ENCODE measurements at places on chromosomes 6 and 20.

DNA sequence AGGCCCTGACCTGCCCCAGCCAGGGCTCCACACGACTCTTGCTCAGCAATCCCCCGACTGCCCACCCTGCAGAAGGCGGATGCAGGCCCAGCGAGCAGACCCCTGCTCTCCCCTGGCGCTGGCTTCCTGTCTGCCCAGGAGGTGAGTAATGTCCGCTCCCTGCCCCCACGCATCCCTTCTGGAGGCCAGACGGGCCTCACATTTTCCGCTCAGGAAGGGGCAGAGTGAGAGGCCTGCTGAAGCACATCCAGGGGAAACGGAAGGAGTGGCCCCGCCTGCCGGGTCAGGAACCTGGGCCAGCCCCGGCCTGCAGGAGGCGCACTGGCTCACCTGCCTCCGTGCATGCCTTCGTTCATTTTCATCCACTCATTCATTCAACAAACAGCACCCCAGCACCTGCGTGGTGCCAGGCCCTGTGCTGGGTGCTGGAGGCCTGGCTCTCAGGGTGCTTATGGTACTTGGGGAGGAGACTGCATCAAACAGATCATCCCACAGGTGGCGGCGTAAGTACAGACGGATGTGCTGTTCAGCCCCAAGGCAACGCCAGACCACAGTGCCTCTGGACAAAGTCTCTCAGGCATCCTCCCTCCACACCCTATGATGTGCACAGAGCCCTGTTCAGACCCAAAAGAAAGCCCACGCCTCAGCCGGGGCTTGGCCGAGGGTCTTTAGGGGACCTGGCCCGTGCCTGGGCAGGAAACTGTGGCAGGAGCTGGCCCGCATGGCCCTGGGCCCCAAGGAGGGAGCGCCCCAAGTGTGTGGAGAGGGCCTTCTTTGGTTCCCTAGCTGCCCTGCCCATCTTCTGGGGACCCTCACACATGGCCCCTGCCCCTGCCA is 112.1 kb downstream of the ASXL1 start:
- no peak for DNase-seq

- DNase-seq, result no peak
Measured at GRCh38 chr6:148943451-148943850, 196.6 kb downstream of the UST start.

- DNase-seq, result no peak
Measured at GRCh38 chr6:145276756-145277155, 458.6 kb downstream of the EPM2A start.

DNA sequence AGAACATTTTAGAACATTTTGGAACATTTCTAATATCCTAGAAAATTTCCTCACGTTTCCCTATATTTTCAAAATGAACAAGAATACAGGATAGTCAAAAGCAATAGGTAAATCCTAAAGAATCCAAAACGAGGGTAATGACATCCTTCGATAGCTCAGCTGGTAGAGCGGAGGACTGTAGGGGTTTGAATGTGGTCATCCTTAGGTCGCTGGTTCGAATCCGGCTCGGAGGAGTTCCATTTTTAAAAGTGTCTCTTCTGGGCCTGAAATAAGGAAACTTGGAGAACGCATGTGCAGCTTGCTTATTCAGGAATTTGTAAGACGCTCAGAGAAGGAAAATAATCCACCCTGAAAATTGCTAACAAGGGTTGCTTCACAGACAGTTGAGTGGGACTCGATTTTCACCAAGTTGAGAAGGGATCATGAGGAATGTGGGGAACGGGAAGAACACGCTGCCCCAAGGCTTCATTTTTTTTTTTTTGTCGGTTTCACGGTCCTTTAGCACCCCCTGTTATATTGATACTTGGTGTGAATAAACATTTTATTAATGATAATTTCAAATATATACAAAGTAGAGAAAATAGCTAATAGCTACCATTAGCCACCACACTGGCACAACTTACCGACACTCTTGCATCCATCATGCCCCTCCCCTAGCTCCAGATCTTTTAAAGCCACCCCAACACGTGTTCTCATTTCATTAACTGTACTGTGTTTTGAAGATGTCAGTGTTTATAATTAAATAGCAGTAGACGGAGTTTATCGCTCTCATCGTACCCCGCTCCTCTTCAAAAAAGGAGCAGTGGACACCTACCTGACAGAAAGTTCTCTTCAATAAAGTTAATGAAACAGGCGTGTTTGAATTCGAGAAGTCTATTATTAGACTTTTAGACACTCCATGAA is 1.8 kb upstream of the ABT1 start:
- no peak for DNase-seq

GRCh38 chr20:57394121-57395082 is 3.2 kb downstream of the RBM38 start:
- DNase-seq, result no peak

GRCh38 chr20:18739751-18740166 is 73.8 kb upstream of the SCP2D1 start:
- no peak for DNase-seq
